Cortex of kidney (tissue), 1 donor: ENCODE measurements at places on chromosomes 5 and 9.

DNA sequence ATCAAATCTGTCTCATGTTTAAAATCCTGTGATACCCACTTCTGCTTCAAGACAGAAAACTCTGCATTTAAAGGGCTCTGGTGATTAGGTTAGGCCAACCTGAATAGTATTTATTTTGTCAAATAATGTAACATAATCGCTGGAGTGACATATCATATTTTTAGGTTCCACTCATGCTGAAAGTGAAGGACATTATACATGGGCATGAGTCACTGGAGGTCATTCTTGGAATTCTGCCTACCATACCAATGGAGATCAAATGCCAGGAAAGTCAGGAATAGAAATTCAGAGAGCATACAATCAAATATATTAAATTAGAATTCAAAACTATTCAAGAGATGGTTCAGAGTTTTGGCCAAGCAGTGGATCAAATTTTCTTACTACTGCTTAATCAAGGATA lies 97.1 kb upstream of the PRSS3 start:
- DNase-seq, result no peak

- no peak for DNase-seq
Measured at GRCh38 chr9:136089697-136090045, 5.4 kb downstream of the NACC2 start.

GRCh38 chr5:142810081-142810480 lies 39.9 kb downstream of the ARHGAP26 start:
- DNase-seq, result no peak

DNA sequence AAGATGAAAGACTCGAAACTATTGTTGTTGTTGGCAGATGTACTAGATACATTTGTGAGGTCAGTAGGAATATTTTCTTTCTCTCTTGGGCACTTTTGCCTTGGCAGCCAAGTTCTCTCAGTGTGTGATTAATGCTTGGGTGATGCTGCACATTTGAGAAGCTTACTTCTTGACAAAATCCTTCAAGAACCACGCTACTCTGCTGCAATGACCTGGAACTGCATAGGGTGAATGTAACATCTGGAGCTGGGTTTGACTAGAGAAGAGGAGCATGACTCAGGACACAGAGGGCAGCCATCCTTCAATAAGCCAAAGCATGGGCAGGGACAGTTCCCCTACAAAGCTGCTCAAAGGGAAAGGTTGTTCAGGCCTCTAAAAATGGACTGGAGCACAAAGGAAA lies 75.5 kb upstream of the PUM3 start:
- no peak for DNase-seq

- DNase-seq, result no peak
Measured at GRCh38 chr9:136232969-136233368, 12.6 kb downstream of the QSOX2 start.

GRCh38 chr5:80067531-80068245 lies 32.5 kb downstream of the THBS4 start:
- no peak for DNase-seq

GRCh38 chr9:4590430-4591122 lies 71.5 kb upstream of the PLPP6 start:
- no peak for DNase-seq

- DNase-seq, result no peak
Measured at GRCh38 chr5:141369994-141370848, at the start of gene PCDHGB3. Gene PCDHGB3 (plus strand): TSS chr5:141370242. CDS start chr5:141370395, 153 bp downstream.

DNA sequence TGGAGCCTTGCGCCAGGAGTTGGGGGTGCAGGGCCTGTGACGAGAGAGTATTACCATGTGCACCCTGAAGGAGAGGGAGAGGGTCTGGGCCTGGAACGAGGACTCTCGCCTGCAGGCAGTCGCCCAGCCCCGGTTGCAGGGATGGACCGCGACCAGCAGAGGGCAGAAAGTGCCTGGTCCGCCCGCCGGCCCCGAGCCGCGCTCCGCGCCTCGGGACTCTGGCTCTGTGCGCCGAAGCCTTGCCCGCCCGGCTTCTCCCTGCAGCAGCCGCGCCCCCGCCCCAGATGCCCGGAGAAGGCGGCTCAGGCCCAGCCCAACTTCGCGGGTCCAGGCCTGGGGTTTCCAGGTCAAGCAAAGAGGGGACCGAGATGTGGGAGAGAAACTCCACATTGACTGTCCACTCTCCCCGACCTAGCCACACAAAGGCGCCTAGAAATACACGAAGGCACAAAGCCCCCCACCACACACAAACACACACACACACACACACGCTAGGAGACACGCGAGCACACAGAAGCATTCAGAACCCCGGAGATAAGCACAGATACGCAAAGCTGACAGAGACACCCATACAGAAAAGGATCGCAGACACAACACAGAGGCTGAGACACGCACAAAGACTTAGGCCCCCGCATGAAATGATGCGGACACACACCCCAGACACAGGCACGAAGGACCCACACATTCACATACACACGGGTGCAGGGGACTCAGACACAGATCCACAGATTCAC lies 2.0 kb upstream of the LMX1B start:
- DNase-seq, result no peak

- DNase-seq, result no peak
Measured at GRCh38 chr9:126688617-126689016, 74.9 kb downstream of the LMX1B start.

DNA sequence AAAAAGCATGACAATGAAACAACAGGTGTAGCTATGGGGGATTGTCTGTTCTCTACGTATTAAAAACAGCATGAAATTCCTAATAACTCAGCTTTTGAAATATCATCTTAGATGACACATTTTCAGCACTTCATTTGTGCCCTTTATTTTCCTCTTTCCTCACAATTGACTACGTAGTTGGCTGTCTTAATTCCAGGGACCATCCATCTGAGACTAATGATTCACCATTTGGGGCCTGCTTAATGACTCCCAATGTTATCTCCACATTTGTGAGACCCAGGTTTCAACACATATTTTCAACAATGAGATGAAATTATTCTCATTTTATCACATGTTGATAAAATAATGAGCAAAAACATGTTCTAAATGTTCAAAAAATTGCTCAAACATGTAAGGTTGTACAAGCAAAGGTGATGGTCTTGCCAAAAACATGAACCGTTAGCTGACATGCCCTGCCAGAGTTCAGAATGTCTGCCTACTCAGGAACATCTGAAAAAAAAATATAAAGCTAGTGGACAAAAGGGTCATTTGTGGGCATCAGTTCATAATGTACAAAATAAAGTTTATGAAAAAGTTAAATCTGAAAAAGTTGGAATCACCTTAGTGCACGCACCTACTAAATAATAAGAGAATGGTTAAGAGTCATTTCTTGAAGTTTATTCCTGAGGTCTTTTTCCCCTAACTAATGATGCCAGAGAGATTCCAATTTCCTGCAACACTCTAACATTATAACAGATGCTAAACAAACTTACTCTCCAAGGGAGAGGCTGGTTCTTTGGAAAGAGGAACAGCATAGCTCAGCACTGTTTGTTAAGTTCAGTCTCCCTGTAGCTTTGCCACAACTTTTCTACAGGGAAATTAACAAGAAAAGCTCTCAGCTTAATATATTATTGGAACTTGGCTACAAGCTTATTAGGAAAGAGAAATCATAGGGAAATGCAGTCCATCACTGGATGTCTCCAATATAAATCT lies 275.5 kb downstream of the SPOCK1 start:
- no peak for DNase-seq

- DNase-seq, result no peak
Measured at GRCh38 chr9:81656004-81656403, 33.3 kb downstream of the TLE1 start.

DNA sequence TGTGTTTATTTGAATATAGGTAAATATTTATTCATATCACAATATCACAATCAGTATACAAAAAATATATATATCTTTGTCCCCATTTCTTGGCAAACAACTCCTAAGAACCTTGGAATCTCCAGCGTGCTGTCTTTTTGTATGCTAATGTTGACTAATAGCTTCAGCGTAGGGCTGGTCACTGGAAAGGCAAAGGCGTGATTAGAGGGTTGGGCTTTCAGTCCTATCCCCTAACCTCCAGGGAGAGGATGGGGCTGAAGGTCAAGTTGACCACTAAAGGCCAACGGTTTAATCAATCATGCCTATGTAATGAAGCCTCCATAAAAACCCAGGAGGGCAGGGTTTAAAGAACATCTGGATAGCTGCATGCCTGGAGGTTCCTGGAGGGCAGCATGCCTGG lies 79.6 kb upstream of the BNC2 start:
- DNase-seq, result no peak

DNA sequence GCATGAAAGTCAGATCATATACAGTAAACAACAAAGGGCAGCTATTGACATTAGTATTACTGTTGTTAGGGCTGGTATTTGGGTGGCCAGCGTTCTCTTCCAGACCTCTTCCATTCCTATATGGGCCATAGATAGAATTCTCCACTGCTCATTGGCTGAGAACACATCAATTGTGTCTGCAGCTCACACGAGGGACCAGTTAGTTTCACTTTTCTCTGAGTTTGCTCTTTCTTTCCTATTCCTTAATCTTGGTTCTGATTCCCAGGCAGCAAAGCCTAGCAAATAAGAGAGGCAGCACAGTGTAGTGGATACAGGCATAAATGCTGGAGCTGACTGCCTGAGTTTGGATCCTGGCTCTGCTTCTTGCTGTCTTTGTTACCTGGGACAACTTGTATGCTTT lies 476.4 kb downstream of the SPOCK1 start:
- no peak for DNase-seq

DNA sequence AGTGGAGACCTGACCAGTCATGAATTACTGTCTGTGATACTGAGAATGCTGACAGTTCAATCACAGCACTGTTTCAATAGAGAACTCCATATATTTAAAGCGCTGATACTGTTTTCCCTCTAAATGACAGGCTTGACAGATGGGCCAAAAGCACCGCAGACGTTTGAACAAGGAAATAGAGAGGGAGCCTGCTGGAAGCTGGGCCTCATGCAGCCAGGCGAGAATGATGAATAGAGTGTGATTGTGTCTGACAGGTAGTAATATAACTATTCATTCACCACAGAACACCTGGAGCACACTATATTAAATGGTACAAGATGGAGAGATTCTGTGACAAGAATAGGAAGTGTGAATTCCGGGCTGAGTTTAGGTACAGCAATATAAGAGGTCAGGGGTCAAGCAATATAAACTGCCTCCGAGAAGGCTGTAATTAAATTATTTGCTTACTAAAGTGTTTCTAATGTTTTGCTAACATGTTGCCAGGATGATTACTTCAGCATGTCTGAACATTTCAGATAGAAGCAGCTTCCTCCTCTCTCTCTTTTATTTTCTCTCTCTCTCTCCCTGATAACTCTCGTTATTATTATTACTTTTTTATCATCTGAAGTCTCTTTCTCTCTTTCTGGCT lies 297.7 kb downstream of the CSNK1G3 start:
- DNase-seq, result no peak

- no peak for DNase-seq
Measured at GRCh38 chr5:165627548-165628170, 2122.2 kb downstream of the MAT2B start.

DNA sequence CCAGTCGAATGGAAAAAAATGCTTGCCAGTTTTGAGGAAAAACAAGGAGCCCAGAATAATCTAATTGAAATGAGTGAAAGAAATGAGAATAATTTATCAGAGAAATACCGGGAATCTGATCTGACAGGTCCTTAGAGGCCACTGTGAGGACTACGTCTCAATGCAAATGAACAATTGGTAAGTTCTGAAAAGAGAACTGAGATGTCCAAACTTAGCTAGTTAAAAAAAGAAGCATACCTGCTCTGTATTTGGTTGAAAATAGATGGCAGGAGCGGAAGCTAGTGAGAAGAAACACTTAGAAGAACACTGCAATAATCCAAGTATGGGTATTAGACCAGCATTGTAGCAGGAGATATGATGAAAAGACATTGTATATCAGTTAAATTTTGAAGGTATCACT lies 161.2 kb downstream of the CDH9 start:
- no peak for DNase-seq

DNA sequence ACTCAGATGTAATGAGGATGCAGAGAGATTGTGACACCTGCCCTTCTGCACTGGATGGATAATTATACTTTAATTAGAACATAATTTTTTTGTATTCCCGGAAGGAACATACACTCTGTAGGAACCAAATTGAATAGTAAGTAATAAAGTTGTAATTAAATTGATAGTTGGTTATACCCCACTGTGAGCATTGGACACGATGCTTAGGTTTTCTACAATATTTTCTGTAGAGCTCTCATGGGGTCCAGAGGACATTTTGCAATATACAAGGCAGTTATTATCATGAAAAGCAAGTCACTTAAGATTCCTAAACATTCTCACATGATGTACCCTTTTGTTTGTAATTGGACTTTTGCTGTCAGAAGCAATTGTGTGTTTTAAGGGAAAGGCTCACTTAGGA lies 63.4 kb downstream of the DIRAS2 start:
- DNase-seq, result no peak

DNA sequence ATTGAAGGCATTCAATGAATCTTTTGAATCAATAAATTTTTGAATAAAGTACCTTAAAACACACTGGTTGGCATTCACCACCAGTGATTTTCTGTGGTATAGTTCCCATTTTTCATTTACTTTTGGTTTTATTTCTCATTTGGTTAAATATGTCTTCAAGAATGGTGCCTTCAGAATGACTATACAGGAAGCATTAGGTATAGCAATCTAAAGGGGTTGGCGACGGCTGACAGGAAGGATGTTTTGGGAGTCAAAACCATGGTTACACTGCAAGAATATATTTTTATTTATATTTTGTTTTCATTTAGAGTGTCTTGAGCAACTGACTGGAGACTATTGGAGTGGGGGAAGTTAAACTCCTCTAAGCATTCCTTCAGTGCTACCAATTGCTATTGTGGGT lies 235.7 kb downstream of the HTR1A start:
- DNase-seq, result no peak

- no peak for DNase-seq
Measured at GRCh38 chr5:139806726-139807646, 11.4 kb downstream of the PSD2 start.

GRCh38 chr9:134949681-134950385 lies 32.1 kb upstream of the FCN1 start:
- DNase-seq, result no peak

- DNase-seq, result no peak
Measured at GRCh38 chr9:122822938-122823337, 5.5 kb downstream of the PDCL start.

GRCh38 chr9:87294126-87294525 lies 203.5 kb upstream of the DAPK1 start:
- DNase-seq, result no peak

DNA sequence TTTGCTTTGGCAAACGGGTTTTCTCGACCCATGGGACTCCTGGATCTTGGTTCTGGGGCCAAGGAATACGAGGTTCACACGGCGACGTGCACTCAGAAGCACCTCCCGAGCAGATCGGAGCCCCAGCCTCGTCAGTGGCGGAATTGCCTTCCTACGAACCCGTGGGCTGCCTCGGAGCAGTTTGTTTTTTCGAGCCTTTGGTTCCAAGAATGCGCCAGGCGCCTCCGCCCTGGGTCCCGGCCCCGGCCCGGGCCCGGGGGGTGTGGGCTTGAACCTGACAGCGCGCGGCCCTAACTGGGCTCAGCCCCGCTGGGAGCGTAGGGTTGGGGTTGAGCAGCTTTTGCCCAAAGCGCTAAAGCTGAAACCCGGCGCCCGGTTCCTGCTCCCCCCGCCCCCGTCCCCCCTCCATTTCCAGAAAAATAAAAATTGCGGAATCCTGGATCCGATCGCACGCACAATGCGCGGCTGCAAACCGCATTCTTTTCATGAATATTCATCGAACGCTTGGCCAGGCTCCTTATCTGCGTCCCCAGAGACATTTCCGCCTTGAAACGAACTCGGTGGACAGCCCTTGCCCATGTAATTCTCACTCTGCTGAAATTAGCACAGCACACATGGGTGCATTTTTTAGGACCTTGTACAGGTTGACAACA lies 1.0 kb downstream of the BASP1 start:
- no peak for DNase-seq
